Neural cell (in vitro differentiated cells): ENCODE measurements at places on chromosomes 5 and 9. TPM values are rescaled to one million over a fixed set of nuclear protein-coding genes. Genes with fewer than 3 reads are reported as not detected.

The CNTFR gene
- 19.0 and 20.7 TPM in 2 replicates for polyA plus RNA-seq

The CCL21 gene
- polyA plus RNA-seq, result not detected in 2 replicates

The CDC20B gene
- 0.28 TPM in 1 of 2 replicates, not detected in the other for polyA plus RNA-seq

The STPG3 gene
- polyA plus RNA-seq, result not detected in 2 replicates

The INSL6 gene
- not detected in 2 replicates for polyA plus RNA-seq

The PCDH12 gene
- not detected in 2 replicates for polyA plus RNA-seq

The FOXD4L3 gene
- not detected in 2 replicates for polyA plus RNA-seq

The TBC1D9B gene
- polyA plus RNA-seq, result 50.7 and 84.2 TPM in 2 replicates

The C9orf152 gene
- polyA plus RNA-seq, result not detected in 2 replicates

The GLIPR2 gene
- polyA plus RNA-seq, result 8.0 and 16.1 TPM in 2 replicates

The IL3 gene
- polyA plus RNA-seq, result not detected in 2 replicates

The PCDHB9 gene
- polyA plus RNA-seq, result 4.8 and 4.9 TPM in 2 replicates

The NIM1K gene
- polyA plus RNA-seq, result 4.4 and 7.4 TPM in 2 replicates

The COL5A1 gene
- polyA plus RNA-seq, result 0.06 TPM in 1 of 2 replicates, not detected in the other

The NFX1 gene
- 14.3 and 14.7 TPM in 2 replicates for polyA plus RNA-seq

The GDNF gene
- polyA plus RNA-seq, result not detected in 2 replicates

The ADAMTS16 gene
- polyA plus RNA-seq, result 0.92 and 1.3 TPM in 2 replicates

The SLC46A2 gene
- polyA plus RNA-seq, result not detected in 2 replicates

The F2R gene
- polyA plus RNA-seq, result 35.5 and 35.9 TPM in 2 replicates

The C1QTNF3 gene
- 32.0 and 33.1 TPM in 2 replicates for polyA plus RNA-seq

The PCDHGA7 gene
- polyA plus RNA-seq, result not detected in 2 replicates

The FOXD1 gene
- not detected in 2 replicates for polyA plus RNA-seq

The PCDHA11 gene
- 5.3 and 7.3 TPM in 2 replicates for polyA plus RNA-seq

The VLDLR gene
- polyA plus RNA-seq, result 62.4 and 62.7 TPM in 2 replicates

The SSNA1 gene
- polyA plus RNA-seq, result 170 and 195 TPM in 2 replicates

The GGTA1 gene
- polyA plus RNA-seq, result not detected in 2 replicates

The TLX3 gene
- polyA plus RNA-seq, result not detected in 2 replicates

The HMGCS1 gene
- polyA plus RNA-seq, result 433 and 498 TPM in 2 replicates

The LECT2 gene
- not detected in 2 replicates for polyA plus RNA-seq

The SPATA31E1 gene
- polyA plus RNA-seq, result not detected in 2 replicates

The C9orf50 gene
- polyA plus RNA-seq, result not detected in 2 replicates

The PLPP1 gene
- 33.9 and 42.9 TPM in 2 replicates for polyA plus RNA-seq

The HTR1A gene
- polyA plus RNA-seq, result not detected in 2 replicates

The DMGDH gene
- 0.70 and 0.93 TPM in 2 replicates for polyA plus RNA-seq

The NPR2 gene
- polyA plus RNA-seq, result 3.1 and 9.6 TPM in 2 replicates

The CEP72 gene
- 5.9 and 7.0 TPM in 2 replicates for polyA plus RNA-seq

The ANKDD1B gene
- polyA plus RNA-seq, result 0.37 TPM in 1 of 2 replicates, not detected in the other

The GABRA1 gene
- 43.1 and 50.6 TPM in 2 replicates for polyA plus RNA-seq

The HSPB3 gene
- polyA plus RNA-seq, result not detected in 2 replicates

The MARCOL gene
- polyA plus RNA-seq, result not detected in 2 replicates

The HMCN2 gene
- polyA plus RNA-seq, result 0.18 and 1.7 TPM in 2 replicates

The SOHLH1 gene
- polyA plus RNA-seq, result not detected in 2 replicates

The ISOC1 gene
- 30.6 and 34.0 TPM in 2 replicates for polyA plus RNA-seq
